ENCODE measurements at places on chromosomes 2 and 18. TPM values are rescaled to one million over a fixed set of nuclear protein-coding genes. Genes with fewer than 3 reads are reported as not detected.

DNA sequence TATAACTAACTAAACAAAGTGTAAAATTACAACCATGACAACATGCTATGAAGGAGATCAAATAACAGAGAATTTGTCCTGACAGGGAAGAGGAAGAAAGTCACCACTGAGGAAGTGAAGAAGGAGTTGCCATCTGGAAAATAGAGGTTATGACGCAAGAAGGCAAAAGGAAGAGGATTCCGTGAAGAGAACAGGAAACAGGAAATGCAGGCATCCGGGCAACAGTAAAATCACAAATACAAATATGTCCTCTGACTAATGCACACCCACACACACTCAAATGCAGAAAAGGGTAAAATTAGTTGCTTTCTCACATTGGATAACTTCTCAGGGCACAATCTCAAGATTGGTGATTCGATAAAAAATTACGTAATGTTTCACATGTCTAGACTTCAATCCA is 278.4 kb downstream of the TMX3 start:
- no peak for DNase-seq

GRCh38 chr2:53476834-53477233 is 290.8 kb upstream of the CHAC2 start:
- no peak for DNase-seq

DNA sequence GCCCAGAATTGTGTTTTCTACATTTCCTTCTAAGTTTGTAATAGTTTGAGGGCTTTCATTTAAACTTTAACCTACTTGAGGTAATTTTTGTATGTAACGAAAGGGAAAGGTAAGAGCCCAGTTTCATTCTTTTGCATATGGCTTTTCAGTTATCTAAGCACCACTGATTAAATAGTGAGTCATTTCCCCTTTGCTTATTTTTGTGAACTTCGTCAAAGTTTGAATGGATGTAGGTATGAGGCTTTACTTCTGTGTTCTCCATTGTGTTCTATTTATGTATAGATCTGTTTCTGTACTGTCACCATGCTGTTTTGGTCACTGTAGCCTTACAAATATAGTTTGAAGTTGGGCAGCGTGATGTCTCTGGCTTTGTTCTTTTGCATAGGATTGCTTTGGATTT is 944.8 kb upstream of the CNTNAP5 start:
- no peak for DNase-seq

FBLN7 gene
- 2.1 TPM for total RNA-seq

DNA sequence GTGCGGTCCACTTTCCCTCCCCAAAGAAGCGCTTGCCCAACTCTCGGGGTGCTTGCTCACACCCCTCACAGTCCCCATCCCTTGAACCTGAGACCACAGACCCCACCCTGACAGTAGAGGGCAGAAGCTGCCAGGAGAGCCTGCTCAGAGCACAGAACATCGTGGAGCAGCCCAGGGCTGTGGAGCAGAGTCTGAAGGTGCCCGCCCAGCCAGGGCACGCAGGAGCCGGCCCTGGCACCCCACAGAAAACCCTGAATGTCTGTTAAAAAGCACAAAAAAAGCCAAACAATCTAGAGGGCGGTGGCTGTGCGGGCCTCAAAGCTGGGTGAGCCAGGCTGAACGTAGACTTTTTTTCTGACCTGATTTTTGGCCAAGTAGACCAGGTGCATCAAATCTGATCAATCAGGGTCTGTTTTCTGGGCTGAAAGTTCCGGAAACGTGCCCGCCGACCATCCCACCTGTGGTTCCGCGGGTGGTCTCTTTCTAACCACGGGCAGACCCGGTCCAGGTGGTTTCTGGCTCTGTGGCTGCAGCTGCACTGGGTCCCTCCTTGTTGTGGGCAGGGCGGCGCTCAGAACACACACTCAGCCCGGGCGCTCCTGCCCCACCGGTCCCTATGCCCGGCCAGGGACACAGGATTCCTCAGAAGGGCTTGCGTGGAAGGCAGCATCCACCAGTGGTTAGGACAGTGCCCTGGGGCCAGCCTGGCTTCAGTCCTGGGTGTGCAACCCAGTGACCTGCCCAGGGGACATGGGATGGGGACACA is 66.3 kb downstream of the SLC66A2 start:
- DNase-seq: no peak

TCF23 gene
- total RNA-seq: not detected

DNA sequence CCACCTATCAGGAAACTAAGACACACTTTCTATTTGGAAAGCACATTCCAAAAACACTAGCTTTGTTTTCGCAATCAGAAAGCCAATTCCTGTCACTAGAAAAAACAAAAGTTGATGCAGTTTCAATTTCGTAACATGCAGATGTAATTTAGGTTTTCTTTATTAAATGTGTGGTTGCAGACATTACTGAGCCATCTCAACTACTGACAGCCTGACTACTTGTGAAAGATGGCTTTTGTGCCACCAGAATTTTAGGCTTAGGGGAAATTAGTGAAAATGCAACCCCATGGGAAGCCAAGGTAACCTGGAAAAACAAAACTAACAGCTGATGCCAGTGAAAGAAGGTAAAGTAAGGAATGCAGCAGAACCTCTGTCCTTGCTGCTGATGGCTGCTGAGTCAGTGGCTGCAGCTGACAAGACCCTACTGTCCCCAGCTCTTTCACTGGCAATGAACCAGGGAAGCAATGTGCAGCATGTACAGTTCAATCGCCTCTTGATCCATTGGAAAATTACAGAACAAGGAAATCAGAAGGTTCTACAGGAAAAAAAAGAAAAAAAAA is 34.9 kb downstream of the FEZ2 start:
- DNase-seq: no peak

- no peak for DNase-seq
Observed at GRCh38 chr18:25164848-25165811, 186.8 kb downstream of the ZNF521 start.
